ENCODE measurements at places on chromosomes 16 and 17.

DNA sequence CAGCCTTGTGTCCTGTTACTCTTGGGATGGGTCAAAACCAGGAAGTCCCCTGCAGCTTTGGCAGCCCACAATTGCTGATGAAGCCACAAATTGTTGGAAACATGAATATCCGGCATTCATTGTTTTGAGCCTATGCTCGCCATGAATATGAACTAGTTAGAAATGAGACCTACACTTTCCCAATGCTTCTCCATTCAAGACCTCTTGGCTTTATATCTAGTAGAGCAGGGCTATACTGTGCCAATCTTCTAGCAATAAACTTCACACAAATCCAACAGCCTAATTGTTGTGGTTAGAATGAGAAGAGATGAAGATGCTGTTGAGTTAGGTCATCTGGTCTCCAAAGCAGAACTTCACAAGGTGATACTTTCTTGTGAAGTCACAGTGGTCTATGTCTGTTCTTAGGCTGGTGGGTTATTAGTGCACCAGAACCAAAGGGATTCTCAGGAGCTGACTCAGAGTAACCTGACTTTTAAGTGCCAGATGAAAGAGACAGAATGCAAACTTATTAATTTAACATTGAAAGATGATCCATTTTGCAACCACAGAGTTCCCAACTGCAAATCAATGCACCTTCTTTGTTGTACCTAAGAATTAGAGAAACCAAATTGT is 13.7 kb upstream of the KRT23 start:
- DNase-seq = no peak

DNA sequence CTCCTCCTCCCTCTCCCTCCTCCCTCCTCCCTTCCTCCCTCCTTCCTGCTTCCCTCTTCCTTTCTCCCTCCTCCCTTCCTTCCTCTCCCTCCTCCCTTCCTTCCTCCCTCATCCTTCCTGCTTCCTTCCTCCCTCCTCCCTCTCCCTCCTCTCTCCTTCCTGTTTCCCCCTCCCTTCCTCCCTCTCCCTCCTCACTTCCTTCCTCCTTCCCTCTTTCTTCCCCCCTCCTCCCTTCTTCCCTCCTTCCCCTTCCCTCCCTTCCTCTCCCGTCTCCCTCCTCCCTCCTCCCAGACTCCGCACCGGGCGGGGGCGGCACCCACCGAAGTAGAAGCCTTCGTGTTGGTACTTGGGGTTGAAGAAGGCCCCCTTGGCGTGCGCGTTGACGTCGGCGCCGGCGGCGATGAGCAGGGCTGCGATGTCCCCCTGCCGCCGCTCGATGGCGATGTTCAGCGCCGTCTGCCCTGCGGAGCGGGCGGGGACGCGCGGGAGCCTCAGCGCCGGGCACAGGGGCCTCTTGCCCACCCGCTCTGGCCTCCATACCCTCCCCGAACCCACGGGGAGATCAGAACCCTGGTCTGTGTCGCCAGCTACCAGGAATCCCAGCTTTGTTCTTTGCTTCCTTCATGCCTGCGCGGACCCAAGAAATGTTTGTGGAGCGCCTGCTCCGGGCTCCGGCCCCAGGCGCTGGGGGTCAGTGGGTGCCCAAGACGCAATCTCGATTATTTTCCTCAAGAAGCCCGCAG is 22.2 kb downstream of the TRPV3 start:
- no peak for DNase-seq

GRCh38 chr17:5770441-5771270 is 186.3 kb upstream of the NLRP1 start:
- DNase-seq = no peak

- no peak for DNase-seq
These were observed 84.8 kb upstream of the CPHXL start for GRCh38 chr16:75811020-75811634.

DNA sequence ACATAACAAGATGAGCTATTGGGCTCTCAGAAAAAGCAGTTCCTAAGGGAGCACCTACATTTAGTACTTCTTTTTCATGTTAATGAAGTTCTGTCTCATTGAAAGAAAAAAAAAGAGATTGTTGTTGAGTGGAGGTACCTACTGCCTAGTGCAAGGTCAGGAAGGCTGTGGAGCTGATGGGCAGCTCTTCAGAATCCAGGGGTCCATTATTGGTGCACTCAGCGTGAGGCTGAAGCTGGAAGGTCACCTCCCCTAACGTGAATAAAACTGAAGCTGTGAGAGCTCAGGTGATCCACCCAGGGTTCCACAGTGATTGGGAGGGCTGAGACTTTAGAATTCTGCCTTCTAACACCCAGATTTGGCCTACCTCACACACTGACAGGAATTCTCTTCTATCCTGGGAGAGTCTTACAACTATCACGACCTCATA is 153.9 kb upstream of the TBX2 start:
- no peak for DNase-seq

GRCh38 chr16:57803134-57803990 is 1.1 kb upstream of the KIFC3 start:
- DNase-seq = peak; percentile 78

- DNase-seq = peak; percentile 51
These were observed 390 bp downstream of the ZNRF1 start for GRCh38 chr16:74999219-74999608.

GRCh38 chr17:5794881-5795506 is 210.7 kb upstream of the NLRP1 start:
- no peak for DNase-seq

GRCh38 chr16:58462997-58463941 is 36.7 kb upstream of the NDRG4 start:
- no peak for DNase-seq

GRCh38 chr16:4200000-4200780 is 41.7 kb downstream of the SRL start:
- peak; percentile 50 for DNase-seq

- no peak for DNase-seq
These were observed 1027.5 kb downstream of the CDH11 start for GRCh38 chr16:64094181-64094965.

GRCh38 chr17:48841395-48841831 is 10.6 kb downstream of the CALCOCO2 start:
- DNase-seq = peak; percentile 4

DNA sequence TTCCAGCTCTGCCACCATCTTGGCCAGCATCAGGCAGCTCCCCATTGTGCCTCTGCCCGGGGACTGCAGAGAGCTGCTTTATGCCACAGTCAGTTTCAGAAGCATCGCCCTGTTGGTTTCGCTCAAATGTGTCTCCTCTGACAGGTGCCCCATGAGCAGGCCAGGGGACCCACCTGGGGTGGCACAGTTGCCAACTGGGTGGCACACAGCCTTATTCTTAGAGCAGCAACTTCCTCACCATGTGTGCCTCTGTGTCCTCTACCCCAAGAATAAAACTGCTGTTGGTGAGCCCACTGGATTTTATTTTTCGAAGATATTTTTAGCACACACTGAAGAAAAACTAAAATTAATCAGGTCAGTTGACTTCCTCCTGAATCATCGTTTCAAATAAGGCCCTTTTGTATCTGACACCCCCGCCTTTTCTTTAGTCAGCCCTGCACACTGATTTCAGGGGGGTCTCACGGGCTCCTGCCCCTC is 44.9 kb upstream of the CACNG5 start:
- no peak for DNase-seq

DNA sequence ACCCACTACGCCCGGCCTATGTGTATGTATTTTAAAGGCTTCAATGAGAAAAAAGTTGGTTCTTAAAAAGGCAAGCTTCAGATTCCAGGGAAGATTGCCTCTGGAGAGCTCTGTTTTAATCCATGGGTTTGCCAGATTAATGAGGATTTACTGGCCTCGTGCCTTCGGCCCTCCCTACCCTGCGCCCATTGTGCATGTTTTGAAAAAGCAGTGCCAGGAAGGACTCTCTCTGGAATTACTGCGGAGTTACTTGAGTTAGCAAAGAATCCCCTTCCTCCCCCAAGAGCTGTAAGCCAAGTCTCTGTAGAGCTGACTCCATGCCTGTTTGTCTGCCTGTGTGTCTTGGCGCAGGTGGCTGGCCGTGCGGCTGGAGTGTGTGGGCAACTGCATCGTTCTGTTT is 98.9 kb downstream of the ABCC6 start:
- no peak for DNase-seq

DNA sequence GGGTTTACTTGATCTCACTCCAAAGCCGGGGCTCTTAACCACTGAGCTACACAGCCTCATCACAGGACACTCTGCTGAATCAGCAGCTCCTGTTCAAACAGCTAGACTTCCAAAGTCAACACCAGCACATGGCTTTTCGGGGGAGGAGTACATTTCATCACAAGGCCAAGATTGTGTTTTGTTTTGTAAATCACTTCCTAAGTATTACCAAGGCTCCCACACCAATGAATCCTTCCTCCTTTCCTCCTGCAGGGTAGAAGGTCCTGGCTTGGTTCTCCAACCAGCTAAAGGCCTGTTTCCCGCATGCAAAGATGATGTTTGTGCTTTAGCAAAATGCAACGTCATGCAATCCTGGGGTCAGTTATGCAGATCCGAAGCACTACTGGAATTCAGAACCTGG is 152.5 kb downstream of the XYLT1 start:
- no peak for DNase-seq

- no peak for DNase-seq
These were observed 23.6 kb downstream of the TANGO6 start for GRCh38 chr16:68866933-68867332.

Measured in substantia nigra (tissue), 51 donors.